ENCODE measurements at places on chromosomes 6 and 20.

DNA sequence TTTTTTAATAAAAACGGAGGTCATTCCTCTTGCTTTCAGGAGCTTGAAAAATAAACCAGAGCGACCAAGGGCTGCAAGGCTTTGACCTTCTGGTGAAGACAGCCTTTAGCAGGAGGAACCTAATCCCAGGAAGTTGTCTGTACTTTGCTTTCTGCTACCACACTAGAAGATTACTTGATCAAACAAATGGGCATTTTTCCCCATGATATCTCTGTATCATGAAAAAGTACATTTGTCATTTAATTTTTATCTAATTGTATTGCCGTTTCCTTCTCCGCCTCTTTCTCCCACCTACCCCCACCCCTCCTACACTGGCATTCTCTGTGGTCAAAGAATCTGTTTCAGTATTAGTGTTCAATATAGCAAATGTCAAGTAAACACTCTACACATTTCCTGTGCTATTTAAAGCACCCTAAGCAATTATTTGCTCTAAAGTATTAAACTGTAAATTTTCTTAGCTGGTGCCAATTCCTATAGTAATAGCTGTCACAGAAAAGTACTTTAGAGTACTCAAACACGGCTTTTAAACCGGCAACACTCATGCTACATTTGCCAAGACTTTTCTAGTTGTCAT is 29.7 kb downstream of the ATXN1 start:
- DNase-seq = no peak

- no peak for DNase-seq
These were observed 128.5 kb upstream of the SYNDIG1 start for GRCh38 chr20:24340933-24341332.

- DNase-seq = no peak
These were observed 115.8 kb upstream of the GMDS start for GRCh38 chr6:2361195-2361594.

DNA sequence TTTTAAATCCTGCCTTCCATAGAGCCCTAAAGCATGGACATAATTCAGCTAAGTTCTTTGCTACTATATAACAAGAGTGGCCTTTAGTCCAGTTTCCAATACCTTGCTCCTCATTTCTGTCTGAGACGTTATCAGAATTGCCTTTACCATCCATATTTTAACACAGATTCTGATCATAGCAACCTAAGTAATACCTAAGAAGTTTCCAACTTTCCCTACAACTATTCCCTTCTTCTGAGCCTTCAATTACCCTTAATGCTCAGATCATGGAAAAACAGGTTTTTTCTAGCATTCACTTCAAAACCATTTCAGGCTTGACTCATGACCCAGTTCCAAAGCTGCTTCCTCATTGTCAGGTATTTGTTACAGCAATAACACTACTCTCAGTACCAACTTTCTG is 367.1 kb downstream of the C6orf118 start:
- no peak for DNase-seq

DNA sequence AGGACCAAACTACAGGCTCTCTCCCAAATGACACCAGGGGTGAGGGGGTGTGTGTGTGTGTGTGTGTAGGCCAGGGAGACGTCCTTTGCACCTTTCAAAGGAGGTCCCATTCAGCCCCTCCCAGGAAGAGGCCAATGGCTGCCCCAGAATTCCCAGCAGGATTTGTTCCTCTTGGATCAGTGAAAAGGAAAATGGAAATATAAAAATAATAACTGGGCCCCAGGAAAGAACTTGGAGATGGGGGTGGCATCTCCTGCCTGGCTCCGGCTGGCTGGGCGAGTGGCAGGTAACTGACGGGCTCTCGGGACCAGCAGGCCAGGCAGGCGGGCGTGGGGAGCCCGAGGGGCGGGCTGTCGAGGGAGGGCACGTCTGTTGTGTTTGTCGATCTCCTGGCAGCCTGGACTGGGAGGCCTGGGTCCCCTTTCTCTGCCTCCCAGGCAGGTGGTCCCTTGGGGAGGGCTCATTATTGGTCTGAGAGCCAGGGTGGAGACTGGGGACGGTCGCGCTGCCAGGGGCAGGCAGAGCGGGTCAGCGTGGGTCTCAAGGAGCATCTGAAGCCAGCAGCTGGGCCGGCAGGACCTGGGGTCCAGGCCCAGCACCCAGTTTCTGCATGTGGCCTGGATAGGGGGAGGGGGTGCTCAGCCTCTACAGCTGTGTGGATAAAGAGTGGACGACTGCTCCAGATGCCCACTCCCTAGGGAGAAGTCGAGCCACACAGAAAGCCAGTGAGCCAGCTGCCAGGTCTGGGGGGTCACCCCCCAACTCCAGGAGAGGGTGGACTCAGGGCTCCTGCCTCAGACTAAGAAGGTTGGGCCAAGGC is 3.1 kb downstream of the NOL4L start:
- DNase-seq = no peak

- DNase-seq = no peak
These were observed 18.3 kb downstream of the ENTPD6 start for GRCh38 chr20:25213566-25214425.

GRCh38 chr6:107360476-107360875 is 98.9 kb downstream of the PDSS2 start:
- no peak for DNase-seq

GRCh38 chr6:38209371-38210260 is 390.1 kb downstream of the ZFAND3 start:
- DNase-seq = no peak

DNA sequence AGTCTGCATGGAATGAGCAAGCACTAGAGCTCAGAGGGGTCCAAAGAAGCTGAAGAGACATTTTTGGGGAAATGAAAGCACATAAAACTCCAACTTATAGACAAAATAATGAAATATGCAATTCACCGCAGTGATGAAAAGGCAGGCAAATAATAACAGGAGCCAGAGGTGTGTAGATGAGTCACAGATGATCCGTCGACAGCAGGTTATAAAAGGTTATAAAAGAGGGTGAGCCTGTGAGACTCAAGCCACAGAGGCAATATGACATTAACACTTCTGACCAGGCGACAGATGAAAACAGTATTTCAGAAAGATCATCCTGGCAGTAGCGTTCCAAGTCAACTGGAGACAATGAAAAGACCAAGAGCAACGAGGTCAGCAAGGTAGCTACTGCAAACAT is 35.8 kb upstream of the ANKRD60 start:
- DNase-seq = no peak

DNA sequence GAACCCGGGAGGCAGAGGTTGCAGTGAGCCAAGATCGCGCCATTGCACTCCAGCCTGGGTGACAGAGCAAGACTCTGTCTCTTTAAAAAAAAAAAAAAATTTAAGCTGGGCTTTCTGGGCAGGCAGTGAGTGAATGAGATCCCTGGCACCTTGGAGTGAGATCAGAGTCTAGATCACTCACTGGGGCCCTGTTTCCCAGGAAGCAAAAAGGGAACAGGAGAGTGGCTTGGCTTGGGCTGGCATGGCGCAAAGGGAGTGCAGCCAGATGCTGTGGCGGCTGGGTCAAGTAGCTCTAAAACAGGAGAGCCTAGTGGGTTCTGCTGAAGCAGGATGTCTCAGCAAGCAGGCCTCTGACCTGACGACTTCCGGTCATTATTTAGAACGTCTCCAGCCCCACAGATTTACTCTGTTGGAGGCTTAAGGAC is 10.4 kb downstream of the PLCG1 start:
- no peak for DNase-seq

Data from left lung (tissue), 14 donors.